ENCODE measurements at places on chromosomes 5 and 9.

- DNase-seq, result no peak
These were observed 131.0 kb upstream of the DAB2 start for GRCh38 chr5:39555788-39556187.

GRCh38 chr5:119083679-119084078 lies 12.8 kb downstream of the DMXL1 start:
- DNase-seq, result no peak

DNA sequence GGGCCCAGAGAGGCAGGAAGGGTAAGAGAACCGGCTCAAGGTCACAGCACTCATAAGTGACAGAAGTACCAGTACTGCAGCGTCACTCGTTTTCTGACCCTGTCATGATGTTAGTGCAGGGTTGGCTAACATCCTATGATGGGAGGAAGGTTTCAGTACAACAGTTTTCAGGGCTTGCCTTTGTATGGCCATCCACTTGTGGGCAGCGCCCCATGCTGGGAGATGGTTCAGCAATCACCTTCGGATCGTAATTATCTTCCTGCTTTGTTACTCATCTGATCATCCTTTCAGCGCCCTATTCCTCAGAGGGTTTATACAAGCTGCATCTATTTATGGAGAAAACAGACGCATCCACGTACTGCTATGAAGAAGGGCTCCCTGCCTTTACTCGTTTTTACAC lies 2.4 kb downstream of the MAP1B start:
- no peak for DNase-seq

GRCh38 chr5:94618029-94618492 lies 343 bp downstream of the KIAA0825 start:
- no peak for DNase-seq

DNA sequence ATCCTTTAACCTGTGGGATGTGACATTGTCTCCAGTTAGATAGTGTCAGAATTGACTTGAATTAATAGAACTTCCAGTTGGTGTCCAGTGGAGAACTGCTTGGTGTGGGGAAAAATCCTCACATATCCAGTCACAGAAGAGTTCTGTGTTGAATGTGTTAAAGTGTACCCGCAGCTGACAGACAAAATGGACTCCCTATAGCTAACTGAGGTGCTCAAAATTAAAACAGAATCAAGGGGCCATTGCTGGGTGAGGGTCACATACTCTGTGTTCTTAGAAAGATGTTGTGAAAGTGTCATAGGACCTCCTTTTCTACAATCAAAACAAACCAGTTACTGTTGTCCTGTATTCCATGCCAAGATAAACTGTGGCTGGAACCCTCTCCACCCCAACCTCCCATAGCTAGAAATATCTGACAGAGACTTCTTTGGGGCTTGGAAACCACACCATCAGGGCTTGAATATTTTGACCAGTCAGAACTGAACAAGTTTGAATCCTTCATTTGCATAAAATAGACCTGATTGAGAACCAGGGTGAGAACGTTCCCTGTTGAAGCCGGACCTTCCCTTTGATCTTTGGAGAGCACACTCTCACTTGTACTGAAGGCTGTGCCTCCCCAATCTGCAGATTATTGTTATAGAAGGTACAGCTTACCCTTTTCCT lies 164.0 kb upstream of the ZNF608 start:
- no peak for DNase-seq

DNA sequence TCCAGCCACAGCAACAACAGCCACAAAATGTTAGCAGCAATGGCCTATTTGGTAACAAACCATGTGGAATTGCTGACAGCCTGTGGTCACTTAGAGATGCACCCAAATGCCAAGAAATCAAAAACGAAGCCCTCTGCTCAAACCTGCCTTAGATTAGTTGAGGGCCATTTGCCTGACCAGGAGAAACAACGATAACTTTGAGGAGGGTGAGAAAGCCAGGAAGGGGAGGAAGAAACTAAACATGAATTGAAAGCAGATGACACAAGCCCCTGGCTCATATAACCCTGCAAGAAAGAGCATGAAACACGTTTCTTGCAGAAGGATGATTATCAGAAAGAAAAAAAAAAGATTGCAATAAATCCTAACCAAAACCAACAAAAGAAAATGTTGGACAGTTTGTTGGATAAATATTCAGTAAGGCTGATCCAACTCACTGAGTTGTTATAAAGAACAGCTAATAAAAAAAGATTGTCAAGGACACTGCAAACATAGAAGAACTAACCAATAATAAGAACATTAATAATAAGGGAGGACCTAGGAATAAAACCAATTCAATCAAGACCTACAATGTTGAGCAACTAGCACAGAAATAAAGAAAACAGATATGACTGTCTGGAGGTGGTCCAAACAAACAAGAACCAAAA lies 140.5 kb upstream of the SLC30A5 start:
- DNase-seq, result no peak

- DNase-seq, result no peak
These were observed 36.6 kb upstream of the RAPGEF1 start for GRCh38 chr9:131776473-131776872.

DNA sequence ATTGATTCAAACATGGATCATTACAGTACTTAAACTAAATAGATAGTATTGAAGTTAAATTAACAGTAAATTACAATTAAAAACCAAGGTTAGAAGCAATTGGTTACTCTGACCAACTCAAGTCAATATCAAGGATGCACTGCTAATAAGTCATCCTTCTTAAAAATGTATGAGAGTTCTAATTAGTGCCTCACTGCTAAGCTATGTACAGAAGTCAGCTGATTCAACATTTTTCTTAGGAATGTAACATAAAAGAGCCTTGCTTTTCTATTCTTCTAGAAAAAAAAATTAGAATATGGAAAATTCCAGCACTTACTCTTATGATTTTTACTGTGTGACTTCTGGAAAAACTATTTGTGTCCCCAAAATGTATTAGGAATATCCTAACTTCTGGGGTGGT lies 75.7 kb upstream of the FBN2 start:
- DNase-seq, result no peak

DNA sequence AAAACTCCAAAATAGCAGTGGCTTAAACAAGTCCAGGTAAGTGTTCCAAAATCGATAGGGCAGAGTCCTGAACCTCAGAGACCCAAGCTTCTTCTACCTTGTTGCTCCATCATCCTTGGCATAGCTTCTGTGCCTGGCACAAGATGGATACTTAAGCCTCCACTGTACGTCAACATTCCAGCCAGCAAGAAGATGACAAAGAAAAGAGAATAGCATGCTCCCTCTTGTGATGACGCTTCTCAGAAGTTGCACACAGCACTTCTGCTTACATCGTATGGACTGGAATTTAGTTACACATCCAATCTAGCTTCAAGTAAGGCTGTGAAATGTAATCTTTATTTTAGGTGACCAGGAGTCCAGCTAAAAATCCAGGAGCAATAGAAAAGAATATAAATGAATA lies 227.4 kb downstream of the ESM1 start:
- DNase-seq, result no peak

DNA sequence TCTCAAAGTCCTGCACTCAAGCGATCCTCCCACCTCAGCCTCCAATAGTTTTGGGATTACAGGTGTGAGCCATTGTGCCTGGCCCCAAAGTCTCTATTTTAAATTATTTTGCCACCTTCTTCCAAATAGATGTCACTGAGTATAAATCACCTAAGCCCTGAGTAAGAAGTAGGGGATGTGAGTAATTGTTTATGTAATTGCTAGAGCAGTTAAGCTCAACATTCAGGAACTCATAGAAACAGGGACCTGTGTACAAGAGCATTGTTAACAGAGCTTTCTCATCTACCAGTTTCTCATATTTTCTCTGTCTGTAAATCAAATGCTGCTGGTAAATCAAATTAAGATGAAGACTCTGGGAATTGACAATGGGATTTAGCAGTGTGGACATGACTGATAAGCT lies 26.3 kb downstream of the CDK7 start:
- no peak for DNase-seq

GRCh38 chr5:140329739-140330481 lies 16.5 kb downstream of the HBEGF start:
- no peak for DNase-seq

GRCh38 chr5:83368319-83368718 lies 103.2 kb upstream of the VCAN start:
- no peak for DNase-seq

DNA sequence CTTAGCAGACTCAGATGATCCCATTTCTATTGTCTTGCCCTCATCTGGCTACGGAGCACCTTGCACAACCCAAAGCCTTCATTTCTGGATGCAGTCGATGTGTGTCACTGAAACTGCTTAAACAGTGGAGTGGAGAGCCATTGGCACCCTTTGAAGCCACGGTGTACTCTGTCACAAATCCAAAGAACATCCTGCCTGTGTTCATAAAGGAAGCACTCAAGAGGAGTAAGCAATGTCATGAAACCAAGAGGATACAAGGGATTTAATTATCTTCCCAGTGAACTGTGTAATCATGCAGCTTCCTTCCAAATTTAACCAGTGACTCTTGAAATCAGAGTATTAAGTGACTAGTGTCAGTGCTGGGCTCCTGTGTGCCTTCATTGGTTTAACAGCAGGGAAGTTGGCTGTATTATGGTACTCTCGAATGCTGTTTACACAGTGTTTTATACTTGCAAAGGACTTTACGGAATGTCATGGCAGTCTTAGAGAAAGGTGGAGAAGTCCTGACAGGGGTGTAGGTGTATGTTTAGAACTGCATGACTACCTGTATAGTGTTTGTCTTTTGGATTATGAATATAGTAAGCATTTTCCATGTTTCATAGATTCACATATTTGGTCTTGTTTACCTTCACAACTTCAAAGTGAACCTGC lies 41.9 kb downstream of the CD180 start:
- no peak for DNase-seq
